ENCODE measurements at places on chromosomes 2 and 18.
A peak's percentile ranks its signal among the peaks of the same experiment; 100 is the strongest.

GRCh38 chr2:44934038-44934982 lies 7.2 kb upstream of the SIX3 start:
- no peak for DNase-seq

- no peak for DNase-seq
These were observed 611 bp downstream of the NOL10 start for GRCh38 chr2:10688921-10689807.

GRCh38 chr18:45652303-45653080 lies 37.2 kb downstream of the SLC14A2 start:
- DNase-seq: no peak

DNA sequence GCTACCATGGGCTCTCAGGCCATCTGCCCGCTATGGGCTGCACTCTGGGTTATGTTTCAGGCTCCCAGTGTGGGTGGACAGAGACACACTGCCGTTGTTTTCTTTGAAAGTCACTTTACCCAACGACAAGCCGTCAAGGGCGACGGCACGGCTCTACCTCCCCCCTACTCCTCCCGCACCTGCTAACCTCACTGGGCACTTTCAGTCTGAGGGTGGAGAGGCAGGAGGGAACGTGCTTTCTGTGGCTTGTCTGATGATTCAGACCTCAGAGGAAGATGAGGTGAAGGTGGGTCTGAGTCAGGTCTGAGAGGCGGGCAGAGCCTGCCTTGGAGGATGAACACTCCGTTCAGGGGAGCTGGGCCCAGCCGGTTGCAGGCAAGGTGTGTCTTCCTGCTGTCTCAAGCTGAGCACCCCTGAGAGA lies 147.6 kb upstream of the HDAC4 start:
- DNase-seq: peak; percentile 56

DNA sequence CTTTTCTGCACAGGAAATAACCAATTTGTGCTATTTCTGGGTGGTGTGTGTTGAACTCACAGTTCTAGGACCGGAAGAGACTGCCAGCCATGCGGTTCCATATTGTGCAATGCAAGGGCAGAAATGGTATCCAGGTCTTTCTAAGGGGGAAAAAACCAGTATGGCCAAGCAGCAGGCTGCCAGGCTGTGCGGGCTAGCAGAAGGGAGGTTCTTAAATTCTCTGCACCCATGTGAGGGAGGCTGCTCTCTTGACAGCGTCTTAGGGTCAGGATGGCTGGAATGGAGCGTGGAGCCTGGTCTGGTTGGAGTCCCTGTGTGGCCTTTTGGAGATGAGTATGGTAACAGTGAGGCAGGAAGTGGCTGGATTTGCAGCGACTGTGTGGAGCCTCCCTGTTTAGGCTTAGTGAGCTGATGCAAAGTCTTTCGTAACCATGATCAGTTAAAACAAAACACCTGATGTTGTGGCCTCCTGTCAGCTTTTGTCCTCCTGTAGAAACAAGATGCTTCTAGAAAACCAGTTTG lies 52.6 kb downstream of the NCK2 start:
- no peak for DNase-seq

DNA sequence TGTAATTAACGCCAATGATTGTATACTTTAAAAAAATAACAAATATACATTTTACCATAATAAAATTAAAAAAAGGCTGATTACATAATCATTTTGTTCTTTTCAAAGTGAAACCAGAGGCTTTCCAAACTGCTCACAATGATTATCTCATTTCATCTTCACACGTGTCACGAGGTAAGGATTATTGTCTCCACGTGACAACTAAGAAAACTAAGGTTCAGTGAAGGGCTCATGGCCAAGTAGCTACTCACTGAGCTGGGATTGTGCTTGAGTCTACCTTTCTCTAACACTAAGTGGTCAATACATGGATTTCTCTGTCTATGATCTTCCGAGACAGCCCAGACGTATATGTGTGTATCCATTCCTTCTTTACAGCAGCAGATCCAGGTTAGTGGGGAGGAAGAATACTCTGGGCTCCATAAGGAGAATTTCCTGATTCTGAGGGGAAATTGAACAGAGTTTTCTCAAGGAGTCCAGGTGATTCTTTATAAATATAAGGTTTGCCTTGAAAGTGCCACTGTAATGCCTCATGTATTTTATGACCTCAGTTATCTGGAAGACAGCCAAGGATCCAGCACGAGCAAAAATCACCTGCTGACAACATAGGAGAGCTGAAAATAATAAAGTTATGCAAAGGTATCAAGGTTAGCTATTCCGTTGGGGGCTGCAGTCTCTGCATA lies 25.6 kb upstream of the ACSL3 start:
- no peak for DNase-seq

- no peak for DNase-seq
These were observed 4.0 kb downstream of the DYSF start for GRCh38 chr2:71457123-71457915.

DNA sequence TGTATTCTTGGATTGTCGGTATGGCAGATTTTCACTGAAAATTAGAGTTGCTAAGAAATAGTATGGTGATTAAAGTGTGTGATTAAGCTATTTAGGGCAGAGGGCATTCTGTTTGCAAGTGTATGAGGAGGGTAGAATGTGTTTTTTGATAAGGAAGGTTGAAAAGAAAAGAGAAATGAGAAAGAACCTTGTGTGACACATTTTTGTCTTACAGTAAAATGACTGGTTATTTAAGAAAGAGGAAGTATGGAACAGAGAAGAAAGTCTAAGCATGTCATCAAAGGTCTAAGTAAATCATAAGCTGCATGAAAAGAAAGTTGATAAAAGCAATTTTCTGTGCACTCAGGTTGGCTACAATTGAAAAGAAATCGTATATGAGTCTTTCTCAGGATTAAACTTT lies 5.2 kb upstream of the RSAD2 start:
- no peak for DNase-seq

GRCh38 chr18:57797209-57797651 lies 5.9 kb downstream of the ATP8B1 start:
- no peak for DNase-seq

DNA sequence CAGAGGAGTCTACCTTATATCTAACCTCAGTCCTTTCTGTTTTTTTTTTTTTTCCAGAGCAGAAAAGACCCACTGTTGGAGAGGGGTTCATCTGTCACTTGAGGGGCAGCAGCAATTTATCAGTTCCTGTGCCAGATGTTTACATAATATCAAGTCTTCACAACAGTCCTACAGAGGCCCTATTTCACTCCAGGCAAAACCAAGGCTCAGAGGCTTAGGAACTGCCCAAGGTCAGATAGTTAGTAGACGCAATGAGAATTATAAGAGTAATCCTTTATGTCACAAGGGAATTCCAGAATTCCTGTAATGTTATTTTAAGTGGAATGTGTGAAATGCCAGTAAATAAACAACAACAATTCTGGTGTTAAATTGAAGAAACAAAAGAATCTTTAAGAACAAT lies 696.1 kb downstream of the NRXN1 start:
- no peak for DNase-seq

DNA sequence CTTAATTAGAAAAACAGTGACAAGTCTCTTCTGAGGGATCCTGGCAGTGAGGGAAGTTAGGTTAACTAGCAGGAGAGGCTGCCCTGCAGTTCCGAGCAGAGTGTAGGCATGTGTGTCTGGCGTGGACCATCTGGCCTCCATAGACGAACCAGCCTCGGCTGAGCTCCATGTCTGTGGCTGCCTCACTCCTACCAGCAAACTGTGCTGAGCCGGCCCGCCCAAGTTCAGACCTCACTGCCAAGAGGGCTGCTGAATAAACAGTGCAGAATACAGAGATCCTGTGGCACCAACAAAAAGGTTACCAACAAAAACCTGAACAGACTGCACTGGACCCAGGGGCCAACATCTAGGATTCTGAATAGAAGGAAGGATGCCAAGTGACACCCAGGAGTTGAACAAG lies 27.3 kb downstream of the INO80C start:
- no peak for DNase-seq

GRCh38 chr2:25286025-25286400 lies 55.7 kb downstream of the DNMT3A start:
- DNase-seq: no peak

GRCh38 chr2:126804347-126804746 lies 94.3 kb upstream of the TEX51 start:
- DNase-seq: no peak

DNA sequence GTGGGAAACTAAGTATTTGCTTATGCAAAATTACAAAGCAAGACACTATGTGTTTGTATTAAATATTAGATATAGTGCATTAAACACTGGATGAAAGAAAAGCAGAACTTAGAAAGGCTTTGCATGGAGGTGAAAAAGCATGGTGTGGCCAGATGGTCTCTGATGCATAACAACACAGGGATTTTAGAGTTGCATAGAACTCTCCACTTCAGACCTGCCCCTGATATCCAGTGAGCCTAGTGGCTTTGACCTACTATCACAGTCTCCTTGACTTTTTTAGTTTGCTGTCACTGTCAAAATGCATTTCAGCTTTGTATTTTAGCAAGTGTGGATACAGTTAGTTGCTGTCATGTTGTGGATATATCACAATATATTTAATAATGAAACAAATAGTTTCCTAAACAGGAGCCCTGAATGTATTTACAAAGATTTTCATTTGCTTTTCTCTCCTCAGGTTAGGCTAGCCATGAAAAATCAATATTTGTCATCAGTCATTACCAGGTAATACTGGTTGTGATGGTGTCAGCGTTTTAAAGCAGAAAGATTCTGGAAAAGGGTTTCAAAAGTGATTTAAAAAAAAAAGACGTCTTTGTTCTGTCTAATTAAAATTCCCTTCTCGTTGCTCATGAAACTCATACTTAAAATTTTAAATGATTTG lies 5.2 kb downstream of the CSRNP3 start:
- no peak for DNase-seq

- no peak for DNase-seq
These were observed 255.3 kb upstream of the AGAP1 start for GRCh38 chr2:235238537-235238936.

- no peak for DNase-seq
These were observed 100.1 kb upstream of the OSR1 start for GRCh38 chr2:19458427-19459003.

- DNase-seq: no peak
These were observed 31.3 kb upstream of the MSTN start for GRCh38 chr2:190093793-190094192.

- no peak for DNase-seq
These were observed 49.2 kb downstream of the DIPK1C start for GRCh38 chr18:74407888-74408287.

- DNase-seq: no peak
These were observed 12.1 kb upstream of the HMSD start for GRCh38 chr18:63936932-63937393.
